ENCODE measurements at places on chromosomes 2 and 18.
A peak's percentile ranks its signal among the peaks of the same experiment; 100 is the strongest.

DNA sequence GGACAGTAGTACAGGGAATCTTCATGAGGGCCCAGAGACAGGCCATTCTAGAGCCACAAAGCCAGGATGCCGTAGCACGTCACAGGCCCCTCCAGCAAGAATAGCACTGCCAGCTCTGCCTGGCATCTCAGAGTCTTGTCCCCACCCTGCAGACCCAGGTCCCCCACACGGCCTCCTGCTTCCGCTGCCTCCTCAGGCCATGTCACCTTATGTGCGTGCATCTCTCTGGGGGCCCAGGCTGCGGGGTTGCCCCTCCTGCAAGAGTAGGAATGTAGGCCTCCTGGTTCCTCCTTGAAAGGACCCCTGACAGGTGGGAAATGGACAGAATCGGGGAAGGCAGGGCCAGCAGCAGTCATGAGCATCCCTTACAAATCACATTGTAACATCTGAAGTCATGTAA, 49.8 kb downstream of the ADI1 start:
- no peak for DNase-seq

GRCh38 chr2:61952288-61952687, 46.8 kb downstream of the COMMD1 start:
- no peak for DNase-seq

DNA sequence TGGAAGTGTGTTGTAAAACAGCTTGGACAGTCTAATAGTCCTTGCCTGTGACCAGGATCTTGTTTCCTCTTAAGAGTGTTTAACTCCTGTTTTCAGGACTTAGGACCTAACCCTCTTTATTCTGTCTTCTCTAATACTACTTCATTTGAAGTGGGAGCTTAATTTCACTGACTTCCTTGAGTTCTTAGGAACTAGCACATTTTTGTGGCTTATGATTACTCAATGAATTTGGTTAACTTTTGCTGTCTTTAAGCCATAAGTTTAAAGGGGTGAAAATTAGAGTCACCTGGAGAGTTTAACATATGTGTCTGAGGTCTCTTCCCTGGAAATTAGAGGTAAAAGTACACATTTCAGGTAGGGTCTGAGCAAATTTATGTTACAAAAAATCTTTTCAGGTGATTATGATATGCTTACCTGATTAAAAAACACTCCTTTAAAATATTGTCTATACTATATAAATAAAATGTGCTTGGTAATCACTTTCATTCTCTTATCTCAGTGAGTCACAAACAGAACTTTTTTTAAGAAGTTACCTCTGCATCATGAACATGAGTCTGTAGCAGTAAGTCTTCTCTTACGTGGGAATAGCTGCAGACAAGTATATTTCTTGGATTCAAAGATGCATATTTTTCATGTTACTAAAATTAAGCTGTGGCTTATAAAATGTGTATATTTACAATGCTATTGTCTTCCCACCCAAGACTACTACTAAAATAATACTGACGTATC, 52.7 kb downstream of the ATP9B start:
- no peak for DNase-seq

- DNase-seq: no peak
Observed at GRCh38 chr2:152508446-152508845, 173.5 kb downstream of the FMNL2 start.

- no peak for DNase-seq
Observed at GRCh38 chr2:217857624-217858506, 144.9 kb downstream of the TNS1 start.

GRCh38 chr2:64017811-64018700, 1.2 kb downstream of the VPS54 start:
- no peak for DNase-seq

GRCh38 chr2:24680196-24680595, 113.0 kb downstream of the PTRHD1 start:
- no peak for DNase-seq

DNA sequence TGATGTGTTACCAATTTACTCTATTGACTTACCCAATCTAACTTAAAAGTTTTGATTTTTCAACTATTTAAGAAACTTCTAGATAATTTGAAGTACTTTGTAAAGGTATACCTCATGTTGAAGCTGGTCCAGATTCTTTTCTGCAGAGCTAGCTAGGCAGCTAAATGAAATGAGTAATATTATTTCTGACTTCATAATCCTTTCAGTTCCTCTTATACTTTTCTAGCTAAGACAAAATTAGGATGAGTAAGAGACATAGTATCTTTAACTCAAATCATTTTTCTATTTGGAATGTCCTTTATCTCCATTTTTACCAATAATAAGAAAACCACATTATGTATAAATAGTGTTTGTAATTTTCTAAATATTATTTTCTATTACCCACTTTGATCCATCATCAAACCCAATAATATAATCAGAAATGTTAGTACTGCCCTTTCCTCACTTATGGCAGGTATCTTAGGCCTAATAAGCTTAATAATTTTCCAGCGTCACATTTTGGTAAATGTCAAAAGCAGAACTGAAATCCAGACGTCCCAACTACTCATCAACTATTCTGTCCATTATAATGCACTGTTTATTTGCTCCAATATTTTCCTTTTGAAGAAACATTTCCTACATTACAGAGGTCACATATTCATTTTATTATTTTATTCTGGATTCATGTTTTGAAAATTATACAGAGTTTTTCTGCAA, 456.6 kb downstream of the THSD7B start:
- no peak for DNase-seq

- no peak for DNase-seq
Observed at GRCh38 chr2:241258505-241259280, 56.8 kb downstream of the HDLBP start.

DNA sequence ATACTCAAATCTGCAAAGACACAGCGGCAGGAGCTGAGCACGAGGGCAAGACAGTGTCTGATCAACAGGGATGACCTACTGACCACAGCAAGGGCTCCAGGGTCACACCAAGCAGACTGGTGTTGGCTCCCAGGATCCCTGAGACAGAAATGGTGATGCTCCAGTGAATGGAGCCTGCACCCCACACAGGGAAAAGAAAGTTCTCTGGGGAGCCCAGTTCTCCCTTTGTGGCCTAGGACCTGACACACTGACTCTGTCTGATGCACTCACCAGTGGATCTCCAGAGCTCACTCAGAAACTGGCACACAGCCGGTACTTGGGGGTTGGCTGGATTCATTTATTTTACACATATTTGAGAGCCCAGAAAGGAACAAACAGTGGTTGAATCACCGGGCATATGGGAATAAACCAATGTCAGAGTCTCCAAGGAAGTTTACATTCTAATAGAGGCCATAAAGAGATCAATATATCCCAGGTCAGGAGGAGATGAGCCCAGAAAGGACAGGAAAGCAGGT, 215.6 kb upstream of the ARL4C start:
- DNase-seq: no peak

GRCh38 chr18:29171892-29172755, 995.2 kb upstream of the CDH2 start:
- no peak for DNase-seq

DNA sequence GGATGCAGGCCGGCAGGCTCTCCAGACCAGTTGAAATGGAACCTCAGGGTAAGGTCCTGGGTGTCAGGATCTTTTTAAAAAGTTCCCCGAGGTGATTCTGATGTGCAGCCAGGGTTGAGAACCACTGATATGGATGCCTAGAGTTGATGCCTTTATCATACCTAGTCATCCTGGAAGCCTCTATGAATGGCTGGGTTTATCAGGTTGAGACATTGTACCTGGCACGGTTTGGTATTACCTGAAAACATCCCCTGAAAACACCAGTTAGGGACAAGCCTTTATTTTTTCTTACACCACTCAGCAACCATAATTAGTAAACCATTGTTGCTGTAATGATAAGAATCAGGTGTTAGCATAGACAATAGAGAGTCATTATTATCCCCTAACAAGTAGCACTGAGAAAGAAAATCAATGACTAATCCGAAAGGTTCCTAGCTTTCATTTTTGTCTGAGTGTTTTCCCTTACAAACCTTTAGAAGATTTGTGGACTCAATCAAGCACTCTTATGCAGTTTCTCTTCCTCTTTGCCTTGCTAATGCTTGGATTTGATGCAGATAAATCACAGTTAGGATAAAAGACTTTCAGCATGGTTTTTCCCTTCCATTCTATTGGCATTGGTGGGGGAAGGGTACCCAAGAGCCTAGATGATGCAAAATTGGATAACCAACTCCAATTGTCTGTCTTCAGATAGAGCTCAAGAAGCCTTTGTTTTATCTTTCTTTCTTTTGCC, 116.5 kb upstream of the LYPD6 start:
- no peak for DNase-seq

DNA sequence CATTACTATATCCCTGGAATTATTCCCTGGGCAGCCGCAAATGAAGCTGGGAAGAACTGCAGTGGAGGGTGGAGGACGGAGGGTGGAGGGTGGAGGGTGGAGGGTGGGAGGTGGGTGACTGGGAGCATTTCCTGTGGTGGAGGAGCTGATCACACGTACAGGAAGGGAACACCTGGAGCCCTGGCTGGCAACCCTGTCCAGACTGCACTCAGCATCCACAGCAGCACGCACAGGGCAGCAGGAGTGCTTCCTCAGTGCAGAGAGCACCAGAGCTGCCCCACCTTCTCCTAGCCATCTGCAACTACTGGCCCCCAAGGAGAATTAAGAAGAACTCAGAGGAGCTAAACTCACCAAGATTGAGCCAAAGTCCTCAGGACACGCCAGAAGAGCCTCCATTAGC, 249.9 kb downstream of the EIPR1 start:
- DNase-seq: no peak

DNA sequence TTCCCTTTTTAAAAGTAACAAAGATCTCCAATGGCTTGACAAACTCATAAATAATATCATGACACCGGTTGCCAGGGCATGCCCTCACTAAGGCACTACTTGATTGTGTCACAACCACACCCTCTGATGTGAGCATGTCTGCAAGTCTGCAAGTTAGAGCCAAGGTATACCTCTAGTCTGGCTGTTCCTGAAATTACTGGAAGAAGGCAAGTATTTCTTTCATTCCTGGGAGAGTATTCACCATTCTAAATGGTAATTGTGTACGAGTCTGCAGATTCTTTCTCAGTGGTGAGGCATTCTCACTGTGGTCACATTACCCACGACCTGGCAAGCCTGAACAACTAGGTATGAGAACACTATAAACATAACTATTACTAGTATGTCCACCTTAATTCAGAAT, 25.7 kb upstream of the RNU4ATAC start:
- peak; percentile 74 for DNase-seq

DNA sequence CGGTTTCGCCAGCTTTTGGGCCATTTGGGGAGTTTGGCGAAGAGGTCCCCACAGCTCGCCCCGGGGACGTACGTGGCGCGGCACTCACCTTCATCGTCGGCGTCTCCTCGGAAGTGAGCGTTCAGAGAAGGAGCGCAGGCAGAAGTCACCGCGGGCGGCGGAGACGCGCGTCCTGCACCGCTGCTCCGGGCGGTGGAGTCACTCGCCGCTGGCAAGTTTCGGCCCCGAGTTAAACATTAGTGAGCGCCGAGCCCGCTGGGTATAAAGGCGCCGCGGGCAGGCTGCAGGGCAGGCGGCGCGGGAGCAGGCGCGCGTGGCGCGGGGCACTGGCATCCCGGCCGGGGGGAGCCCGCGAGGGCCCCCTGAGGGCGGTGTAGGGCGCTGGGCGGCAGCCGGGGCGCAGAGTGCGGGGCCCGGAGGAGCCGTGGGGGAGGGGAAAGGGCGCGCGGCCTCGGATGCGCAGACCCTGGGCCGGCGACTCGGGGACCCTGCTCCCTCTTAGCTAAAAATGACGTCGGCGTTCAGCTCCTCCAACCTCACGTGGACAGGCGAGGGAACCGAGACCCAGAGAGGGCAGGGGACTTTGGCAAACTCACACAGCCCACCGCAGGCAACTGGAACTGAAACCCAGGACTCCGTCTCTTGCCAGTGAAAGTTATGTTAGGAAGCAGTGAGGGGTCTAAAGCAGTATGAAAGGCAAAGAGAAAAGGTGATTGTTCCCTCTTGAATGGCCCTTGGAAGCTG, at the start of gene DPP4:
Gene DPP4 (minus strand): TSS at position 328 of the 744 bp plus-strand sequence. CDS start 234 bp downstream, at position 94.
- DNase-seq: peak; percentile 85

- peak; percentile 42 for DNase-seq
Observed at GRCh38 chr2:73985308-73986084, 786 bp downstream of the TET3 start.

DNA sequence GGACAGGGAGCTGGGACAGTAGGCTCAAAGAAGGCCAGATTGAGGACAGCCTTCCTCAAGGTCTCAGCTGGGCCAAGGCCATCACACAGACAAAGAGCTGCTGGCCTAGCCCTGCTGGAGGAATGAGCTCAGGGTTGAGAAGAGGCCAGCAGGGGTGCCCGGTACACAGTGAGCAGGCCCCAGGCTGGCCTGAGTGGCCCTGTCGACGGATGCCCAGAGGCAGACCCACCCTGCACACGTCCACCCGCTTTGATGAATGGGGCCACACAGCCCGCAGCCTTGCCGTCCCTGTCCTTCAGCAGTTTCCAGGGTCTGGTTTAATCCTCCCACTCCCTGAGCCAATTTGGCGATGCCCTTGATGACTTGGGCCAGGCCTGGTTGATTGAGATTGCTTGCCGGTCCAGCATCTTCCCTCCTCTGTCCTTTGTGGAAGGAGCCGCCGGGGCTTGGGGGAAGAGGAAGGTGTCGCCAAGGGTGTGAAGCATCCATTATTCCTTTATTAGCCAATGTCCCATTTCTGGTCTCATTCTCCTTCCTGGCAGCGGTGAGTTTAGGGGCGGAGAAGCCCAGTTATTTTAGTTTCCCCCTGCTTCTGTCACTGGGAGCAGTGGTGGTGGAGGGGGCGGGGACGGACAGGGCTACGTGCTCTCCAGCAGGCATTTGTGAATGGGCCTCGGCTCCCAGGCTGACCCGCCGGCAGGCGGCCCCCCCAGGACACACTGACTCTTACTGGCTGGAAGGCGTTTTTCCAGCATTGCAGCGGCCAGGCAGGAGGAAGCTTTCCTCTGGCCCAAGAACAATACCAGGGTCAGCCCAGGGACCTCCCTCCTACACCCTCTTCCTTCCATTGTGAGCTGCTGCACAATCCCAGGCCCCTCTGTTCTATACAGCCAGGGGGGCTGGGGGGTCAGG, 141.8 kb downstream of the CTIF start:
- DNase-seq: no peak

DNA sequence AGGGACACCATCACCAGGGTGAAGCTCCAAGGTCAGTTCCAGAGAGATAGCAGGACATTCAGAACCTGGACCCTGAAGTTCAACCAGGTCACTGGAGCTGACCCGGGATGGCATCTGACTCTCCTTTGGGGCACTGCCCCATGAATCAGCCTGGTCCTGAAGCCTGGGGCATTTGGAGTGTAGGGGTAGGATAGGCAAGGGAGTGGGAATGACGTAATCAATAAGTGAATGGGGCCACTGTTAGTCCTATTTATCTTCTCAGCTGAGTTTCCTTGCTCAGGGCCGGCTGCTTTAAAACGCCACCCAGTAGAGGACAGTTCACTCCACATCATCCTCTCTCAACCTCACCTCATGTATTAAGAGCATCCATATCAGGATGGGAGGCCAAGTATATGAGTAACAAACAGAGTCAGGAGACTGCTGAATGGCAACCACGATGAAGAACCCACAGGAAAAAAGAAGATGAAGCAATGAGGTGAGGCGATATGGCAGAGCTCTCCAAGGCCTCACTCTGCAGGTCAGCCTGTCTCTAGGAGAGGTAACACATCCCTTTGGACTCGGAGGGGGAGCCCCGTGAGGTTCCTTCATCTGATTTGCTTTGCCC, 1.8 kb upstream of the RFX8 start:
- no peak for DNase-seq
